ENCODE measurements at places on chromosomes 5 and 9.

DNA sequence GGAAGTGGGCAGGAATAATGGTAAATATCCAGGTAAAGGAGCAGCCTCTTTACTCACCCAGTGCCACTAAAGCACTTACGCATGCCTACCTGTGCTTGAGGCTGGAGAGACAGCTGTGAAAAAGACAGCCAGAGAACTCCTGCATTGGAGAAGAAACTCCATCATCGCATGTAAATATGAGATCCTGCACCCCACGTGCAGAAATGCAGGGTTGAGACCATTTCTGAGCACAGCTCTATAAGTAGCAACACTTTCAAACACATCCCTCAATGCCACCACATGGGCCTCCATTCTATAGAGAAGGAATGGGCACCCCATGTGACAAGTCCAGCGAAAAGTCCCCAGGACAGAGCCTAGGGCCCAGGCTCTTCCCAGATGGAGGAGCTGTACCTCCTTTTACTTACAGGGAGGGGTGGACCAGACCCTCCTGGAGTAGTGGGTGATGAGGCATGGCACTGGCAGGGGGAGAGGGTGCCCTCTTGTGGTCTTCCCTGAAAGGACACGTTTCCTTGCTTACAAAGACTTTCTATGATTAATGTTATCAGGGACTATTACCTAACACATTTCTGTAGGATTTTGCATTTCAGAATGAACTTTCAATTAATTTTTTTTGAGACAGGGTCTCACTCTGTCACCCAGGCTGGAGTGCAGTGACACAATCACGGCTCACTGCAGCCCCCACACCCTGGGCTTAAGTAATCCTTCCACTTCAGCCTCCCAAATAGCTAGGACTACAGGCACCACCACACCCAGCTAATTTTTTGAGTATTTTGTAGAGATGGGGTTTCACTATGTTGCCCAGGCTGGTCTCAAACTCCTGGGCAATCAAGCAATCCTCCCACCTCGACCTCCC is 55.3 kb upstream of the IL17B start:
- no peak overlapping the region for H3K27ac ChIP-seq
- peak; percentile 52 for DNase-seq
- no peaks in the 10 kb centered on the region for H3K27me3 ChIP-seq

GRCh38 chr9:13860946-13861640 is 452.8 kb downstream of the NFIB start:
- H3K36me3 ChIP-seq: no peaks in the 10 kb centered on the region
- H3K27me3 ChIP-seq: no peaks in the 10 kb centered on the region
- no peak overlapping the region for H3K4me3 ChIP-seq

DNA sequence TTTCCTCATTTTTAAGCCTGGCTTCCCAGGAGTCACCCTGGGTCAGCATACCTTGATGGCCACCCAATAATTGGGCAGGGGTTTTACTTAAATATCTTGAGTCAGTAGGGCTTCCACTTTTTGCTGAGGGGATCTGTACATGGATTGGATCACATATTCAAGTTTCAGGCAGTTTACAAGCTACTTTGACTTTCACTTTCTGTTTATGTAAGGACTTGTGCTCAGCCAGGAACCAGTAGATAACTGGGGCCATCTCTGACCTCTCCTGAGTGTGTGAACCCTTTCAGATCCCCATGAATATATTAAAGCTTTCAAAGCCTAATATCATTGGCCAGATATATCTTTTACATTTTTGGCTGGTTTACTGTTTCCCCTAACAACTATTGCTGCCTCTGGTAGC is 45.1 kb downstream of the SLCO6A1 start:
- no peak overlapping the region for H3K4me3 ChIP-seq
- no peak overlapping the region for H3K27ac ChIP-seq
- DNase-seq: no peak
- no peaks in the 10 kb centered on the region for H3K27me3 ChIP-seq
- H3K4me1 ChIP-seq: no peaks in the 10 kb centered on the region
- no peaks in the 10 kb centered on the region for H3K36me3 ChIP-seq

DNA sequence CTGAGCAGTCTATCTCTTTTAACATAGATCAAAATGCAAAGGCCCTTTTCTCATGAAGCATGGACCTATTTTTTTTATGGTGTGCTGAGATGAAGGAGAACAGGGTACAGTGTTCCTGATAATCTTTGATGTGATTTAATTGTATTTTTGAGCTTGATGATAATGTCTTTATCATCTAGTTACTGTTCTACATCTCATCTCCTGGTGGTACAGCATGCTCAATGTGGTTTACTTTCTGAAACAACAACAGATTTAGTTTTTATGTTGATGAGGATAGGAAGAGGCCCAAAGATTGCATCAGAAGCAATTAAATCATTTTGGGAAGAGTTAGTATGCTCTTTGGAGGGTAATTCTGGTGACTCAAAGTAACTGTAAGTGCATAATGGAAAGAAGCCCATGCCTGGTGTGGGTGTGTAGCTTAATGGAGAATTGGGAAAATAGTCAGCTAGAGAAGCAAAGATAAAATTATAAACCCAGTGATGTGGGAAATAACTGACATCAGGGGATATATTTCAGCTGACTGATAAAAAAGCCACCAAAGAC is 123.0 kb upstream of the KCNN2 start:
- no peaks in the 10 kb centered on the region for H3K4me1 ChIP-seq
- no peak for DNase-seq
- H3K27ac ChIP-seq: no peak overlapping the region
- H3K4me3 ChIP-seq: no peak overlapping the region
- no peaks in the 10 kb centered on the region for H3K36me3 ChIP-seq

DNA sequence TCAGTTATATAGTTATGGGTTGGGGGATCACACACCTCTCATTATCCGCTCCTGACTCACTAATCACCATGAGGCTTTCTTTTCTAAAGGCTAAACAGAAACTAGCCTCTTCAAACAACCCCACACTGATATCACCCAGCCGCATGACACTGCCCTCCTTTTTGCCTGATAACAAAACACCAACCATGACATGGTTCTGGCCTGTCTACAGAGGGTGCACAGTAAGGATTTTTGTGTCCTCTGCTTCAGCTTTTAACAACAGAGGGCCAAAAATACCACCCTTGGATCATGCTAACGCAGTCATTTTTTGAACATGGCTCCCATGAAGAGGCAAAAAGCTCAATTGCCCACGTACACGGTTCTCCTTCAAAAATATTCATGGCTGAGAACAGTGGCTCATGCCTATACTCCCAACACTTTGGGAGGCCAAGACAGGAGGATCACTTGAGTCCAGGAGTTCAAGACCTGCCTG is 4.0 kb downstream of the CMBL start:
- no peaks in the 10 kb centered on the region for H3K27me3 ChIP-seq
- peaks cover 50% of the 10 kb centered on the region for H3K4me1 ChIP-seq
- H3K27ac ChIP-seq: peak overlapping the region; percentile 91
- no peak overlapping the region for H3K4me3 ChIP-seq
- no peak for DNase-seq

DNA sequence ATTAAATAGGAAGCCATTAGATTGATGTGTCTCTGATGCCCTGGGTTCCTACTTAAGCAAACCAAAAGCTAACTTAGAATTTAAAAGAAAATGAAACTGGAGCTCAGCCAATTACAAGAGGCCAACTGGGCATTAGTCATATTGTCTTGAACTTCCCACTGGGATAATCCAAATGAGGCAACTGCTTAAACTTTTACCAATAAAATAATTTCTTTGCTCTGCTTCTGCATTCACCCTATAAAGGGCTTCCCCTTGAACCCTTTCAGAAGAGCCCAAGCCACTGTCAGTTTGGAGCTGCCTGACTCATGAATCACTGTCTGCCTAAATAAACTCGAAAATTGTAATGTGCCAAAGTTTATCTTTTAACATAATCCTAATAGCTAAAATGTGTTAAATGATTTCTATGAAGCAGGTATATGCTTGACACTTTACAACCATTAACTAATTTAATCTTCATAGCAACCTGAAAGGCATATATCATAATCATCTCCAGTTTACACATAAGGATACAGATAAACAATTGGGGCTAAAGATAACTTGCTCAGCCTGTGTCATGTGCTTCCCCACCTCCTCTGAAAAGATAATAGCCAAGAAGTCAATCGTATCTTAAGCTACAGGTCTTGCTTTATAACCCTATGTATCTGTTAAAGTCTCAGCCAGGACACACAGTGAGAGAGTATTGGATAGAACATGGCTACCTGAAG is 11.5 kb downstream of the GPR150 start:
- DNase-seq: no peak
- no peak overlapping the region for H3K27ac ChIP-seq
- H3K4me1 ChIP-seq: no peaks in the 10 kb centered on the region
- H3K36me3 ChIP-seq: no peaks in the 10 kb centered on the region

- no peaks in the 10 kb centered on the region for H3K36me3 ChIP-seq
- peaks cover 56% of the 10 kb centered on the region for H3K4me1 ChIP-seq
- H3K27ac ChIP-seq: no peak overlapping the region
- H3K27me3 ChIP-seq: no peaks in the 10 kb centered on the region
- no peak overlapping the region for H3K4me3 ChIP-seq
- DNase-seq: no peak
Measured at GRCh38 chr5:14165375-14166106, 22.4 kb downstream of the TRIO start.

DNA sequence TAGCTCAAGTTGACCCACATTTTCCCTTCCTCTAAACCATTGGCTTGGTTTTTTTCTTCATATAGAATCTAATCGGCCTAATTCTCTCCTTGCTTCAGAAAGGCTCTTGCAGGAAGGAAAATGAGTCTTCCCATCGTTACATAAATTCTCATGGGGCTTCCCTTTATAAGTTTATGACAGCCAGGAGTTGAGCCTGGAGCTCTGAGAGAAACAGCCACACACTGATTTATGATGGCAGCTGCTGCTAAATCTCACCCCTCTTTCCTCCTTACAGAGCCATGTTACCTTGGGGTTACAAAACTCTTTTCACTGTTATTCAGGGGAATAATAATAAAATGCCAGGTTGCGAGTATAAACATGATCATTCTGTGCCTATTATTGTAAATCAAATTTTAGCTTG is 5.2 kb upstream of the RNF14 start:
- peaks cover 9% of the 10 kb centered on the region for H3K4me1 ChIP-seq
- H3K4me3 ChIP-seq: no peak overlapping the region
- no peaks in the 10 kb centered on the region for H3K27me3 ChIP-seq
- no peak for DNase-seq
- H3K36me3 ChIP-seq: no peaks in the 10 kb centered on the region

GRCh38 chr5:135596157-135596763 is 17.5 kb upstream of the CXCL14 start:
- H3K27me3 ChIP-seq: no peaks in the 10 kb centered on the region
- DNase-seq: no peak
- no peak overlapping the region for H3K4me3 ChIP-seq
- H3K27ac ChIP-seq: no peak overlapping the region
- H3K4me1 ChIP-seq: no peaks in the 10 kb centered on the region

- no peak for DNase-seq
- no peaks in the 10 kb centered on the region for H3K27me3 ChIP-seq
- H3K36me3 ChIP-seq: no peaks in the 10 kb centered on the region
- no peak overlapping the region for H3K27ac ChIP-seq
- no peaks in the 10 kb centered on the region for H3K4me1 ChIP-seq
Measured at GRCh38 chr5:156147261-156147943, 179.6 kb upstream of the SGCD start.

DNA sequence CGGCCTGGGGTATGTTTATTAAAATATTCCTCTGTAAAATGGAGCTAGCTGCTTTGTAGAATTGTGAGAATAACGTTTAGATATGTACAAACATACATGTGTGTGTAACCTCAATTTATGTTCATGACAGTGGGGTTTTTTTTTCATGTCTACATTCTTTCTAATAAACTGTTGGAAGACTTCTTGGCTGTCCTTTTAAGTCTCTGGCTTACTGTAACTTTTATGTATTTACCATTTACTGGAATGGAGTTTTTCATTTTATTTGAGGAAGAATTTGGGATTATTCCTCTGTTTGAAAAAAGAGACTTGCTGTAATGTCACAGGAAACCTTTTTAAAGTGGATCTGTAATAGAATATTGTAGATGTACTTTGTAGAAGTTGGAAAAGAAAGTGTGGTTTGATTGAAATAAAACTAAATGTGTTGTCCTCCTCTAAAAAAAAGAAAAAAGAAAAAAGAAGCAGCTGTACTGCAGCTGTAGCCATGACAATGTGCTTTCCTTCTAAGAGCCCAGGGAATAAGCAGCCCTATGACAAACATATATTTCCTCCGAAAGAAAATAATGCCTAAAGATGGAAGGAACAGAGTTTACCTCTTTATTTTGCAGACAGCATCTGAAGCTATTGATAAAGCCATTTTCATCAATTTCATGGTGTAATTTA is 71.2 kb upstream of the FREM1 start:
- no peak overlapping the region for H3K27ac ChIP-seq
- H3K36me3 ChIP-seq: no peaks in the 10 kb centered on the region
- H3K27me3 ChIP-seq: no peaks in the 10 kb centered on the region
- no peak for DNase-seq
- no peak overlapping the region for H3K4me3 ChIP-seq

DNA sequence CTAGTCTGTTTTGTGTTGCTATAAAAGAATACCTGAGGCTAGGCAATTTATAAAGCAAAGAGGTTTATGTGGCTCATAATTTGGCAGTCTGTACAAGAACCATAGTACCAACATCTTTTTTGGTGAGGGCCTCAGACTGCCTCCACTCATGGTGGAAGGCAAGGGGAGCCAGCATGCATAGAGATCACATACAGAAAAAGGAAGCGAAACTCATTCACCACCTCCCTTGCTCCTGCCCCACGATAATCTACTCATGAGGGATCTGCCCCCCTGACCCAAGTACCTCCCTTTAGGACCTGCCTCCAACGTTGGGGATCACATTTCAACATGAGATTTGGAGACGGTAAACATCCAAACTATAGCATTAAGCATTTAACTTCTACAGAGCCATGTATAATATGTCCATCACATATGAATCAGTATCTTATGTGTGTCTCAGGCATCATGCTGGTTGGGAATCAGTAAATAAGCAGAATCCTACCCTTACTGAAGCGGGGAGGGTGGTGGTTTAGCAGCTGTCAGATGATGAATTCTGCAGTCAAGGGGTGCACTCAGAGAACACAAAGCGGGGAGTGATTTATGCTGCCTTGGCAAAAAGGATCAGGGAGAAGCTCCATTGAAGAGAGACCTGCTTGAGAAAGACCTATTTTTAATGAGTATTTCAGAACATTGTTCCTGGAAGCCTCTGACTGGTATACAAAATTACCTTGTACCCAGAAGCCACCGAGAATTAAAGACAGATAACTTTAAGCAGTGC is 34.8 kb downstream of the HMGXB3 start:
- H3K4me3 ChIP-seq: no peak overlapping the region
- DNase-seq: no peak
- peaks cover 17% of the 10 kb centered on the region for H3K4me1 ChIP-seq
- H3K27me3 ChIP-seq: no peaks in the 10 kb centered on the region

Measured in gastrocnemius medialis (tissue), 4 donors.